ENCODE measurements at places on chromosomes 5 and 9.

DNA sequence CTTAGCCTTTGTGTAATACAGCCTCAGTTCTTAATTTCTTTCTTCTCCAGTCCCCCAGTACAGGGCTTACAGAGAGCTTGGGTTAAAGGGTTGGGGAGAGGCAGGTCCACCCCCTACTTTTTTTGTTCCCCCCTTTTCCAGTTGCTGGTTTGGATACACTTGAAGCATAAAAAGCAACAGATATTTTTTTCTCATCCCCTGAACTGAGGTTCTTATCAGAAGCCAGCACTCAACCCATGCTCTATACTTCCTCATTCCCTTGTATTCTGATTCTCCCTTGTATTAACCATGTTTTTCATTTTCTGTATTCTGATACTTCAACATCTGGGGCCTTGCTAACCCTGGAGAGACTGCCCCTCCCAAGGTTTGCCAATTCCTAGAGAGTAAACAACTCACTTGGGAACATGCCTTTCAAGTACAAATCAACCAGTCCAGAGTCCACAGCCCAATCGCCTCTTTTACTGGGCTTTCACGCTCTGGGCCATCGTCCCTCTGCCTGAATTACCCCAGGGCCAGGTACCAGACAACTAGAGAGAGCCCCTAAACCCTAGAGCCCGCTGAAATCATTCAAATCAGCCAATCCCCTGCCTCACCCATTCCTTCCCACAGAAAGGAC is 333.4 kb upstream of the PUM3 start:
- DNase-seq: no peak

GRCh38 chr9:78781681-78782080 is 484.8 kb downstream of the PSAT1 start:
- no peak for DNase-seq

DNA sequence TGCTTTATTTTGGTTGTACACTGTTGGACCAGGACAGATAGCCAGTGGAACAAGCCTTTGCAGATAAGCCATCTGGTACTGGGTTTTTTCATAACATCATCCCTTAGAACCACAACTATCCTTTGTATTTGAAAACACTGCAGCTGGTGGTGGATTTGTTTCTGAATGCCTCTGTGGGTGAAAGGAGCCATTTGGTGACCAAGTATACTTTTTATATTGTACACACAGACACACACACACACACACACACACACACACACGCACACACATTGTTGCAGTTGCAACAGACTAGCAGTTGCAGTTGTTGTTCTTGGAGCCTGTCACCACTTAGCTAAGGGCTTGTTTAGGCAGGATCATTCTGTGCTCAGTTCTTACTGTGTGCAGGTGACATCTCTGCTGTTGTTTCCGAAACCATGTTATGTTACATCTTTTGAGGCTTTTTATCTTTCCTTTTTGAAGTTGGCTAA is 22.9 kb upstream of the CAVIN4 start:
- DNase-seq: no peak

GRCh38 chr5:133338504-133339355 is 273.6 kb downstream of the FSTL4 start:
- DNase-seq: no peak

- DNase-seq: no peak
These were observed 7.4 kb downstream of the EEIG1 start for GRCh38 chr9:127973169-127974000.

GRCh38 chr5:125043781-125044391 is 297.4 kb upstream of the ZNF608 start:
- DNase-seq: peak; percentile 30

- DNase-seq: no peak
These were observed 80.6 kb downstream of the COL23A1 start for GRCh38 chr5:178509491-178510057.

DNA sequence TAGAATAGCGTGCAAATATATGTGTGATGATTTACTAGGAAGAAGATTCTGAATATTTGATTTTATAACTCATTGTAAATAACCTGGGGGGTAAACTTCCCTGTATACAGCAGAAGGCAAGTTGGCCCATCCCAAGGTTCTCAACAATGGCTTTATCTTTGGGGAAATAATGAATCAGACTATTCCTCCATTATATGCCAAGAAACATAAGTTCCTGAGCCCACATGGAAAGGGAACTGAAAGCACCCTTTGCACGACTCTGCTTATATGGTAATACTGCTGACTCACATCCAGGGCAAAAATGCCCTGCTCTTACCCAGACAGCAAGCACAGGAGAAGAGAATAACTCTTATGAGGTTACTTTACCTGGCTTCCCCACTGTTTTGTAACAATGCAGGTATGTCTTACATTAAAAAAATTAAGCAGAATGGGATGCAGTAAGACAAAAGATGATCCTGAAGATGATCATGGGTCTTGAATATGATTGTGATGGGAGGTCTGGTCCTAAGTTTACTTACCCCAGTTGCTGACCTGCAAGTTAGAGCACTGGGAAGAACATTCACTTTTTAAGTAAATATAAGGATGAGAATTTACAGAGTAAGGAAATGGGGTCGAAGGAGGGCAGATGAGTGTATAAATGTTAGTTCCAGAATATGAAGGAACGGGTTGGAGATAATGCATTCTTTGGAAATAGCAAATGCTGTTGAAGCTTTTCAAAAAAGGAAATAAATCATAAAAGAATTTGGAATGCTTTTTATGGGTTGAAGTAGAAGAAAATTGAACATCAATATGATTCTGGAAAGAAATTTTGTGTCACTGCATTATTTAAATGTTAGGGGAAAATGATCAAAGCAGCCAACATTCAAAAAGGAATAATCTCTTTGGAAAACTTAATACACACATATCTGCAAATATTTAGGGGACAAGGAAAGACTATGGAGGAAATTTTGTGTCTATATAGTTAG is 428.4 kb upstream of the MPDZ start:
- no peak for DNase-seq

- no peak for DNase-seq
These were observed 427.8 kb downstream of the CDH9 start for GRCh38 chr5:26610577-26610976.

GRCh38 chr9:36187414-36187813 is 3.3 kb upstream of the CLTA start:
- DNase-seq: peak; percentile 95

DNA sequence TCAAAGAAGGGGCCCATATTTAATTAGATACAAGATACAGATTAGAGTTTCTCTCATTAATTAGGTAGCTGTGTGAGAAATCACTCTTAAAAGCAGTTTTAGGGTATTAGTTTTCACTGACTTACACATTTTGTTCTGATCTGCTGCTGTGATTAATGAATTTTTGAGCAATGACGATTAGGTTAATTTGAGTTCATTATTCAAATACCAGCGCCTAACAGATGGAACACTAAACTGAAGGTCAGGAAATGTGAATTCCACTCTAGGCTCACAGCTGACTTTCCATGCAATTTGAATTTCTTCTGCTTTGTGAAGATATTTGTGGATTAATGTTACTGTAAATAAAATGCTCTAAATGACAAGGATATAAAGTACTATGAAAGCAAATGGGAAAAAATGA is 380.6 kb downstream of the ADGRV1 start:
- no peak for DNase-seq

GRCh38 chr5:120516805-120517204 is 52.7 kb downstream of the PRR16 start:
- peak; percentile 41 for DNase-seq

- no peak for DNase-seq
These were observed 40.4 kb upstream of the SYNPO start for GRCh38 chr5:150599917-150600511.

GRCh38 chr5:21918451-21918850 is 934.7 kb downstream of the CDH12 start:
- no peak for DNase-seq

- no peak for DNase-seq
These were observed 76.7 kb upstream of the IL6ST start for GRCh38 chr5:56071470-56071869.

- DNase-seq: no peak
These were observed 297.1 kb downstream of the KCTD16 start for GRCh38 chr5:144467792-144468191.

Measured in GM04503 (cell line).